Stimulated activated CD8-positive, alpha-beta memory T cell treated with anti-CD3 and anti-CD28 coated beads, Interleukin-4, amount 100 ng/mL, for 24 hours (primary cell): ENCODE measurements at places on chromosomes 5 and 9.

- DNase-seq, result no peak
Measured at GRCh38 chr5:151264113-151264512, 11.1 kb downstream of the GM2A start.

GRCh38 chr9:133171161-133171961, 7.6 kb upstream of the GBGT1 start:
- no peak for DNase-seq

DNA sequence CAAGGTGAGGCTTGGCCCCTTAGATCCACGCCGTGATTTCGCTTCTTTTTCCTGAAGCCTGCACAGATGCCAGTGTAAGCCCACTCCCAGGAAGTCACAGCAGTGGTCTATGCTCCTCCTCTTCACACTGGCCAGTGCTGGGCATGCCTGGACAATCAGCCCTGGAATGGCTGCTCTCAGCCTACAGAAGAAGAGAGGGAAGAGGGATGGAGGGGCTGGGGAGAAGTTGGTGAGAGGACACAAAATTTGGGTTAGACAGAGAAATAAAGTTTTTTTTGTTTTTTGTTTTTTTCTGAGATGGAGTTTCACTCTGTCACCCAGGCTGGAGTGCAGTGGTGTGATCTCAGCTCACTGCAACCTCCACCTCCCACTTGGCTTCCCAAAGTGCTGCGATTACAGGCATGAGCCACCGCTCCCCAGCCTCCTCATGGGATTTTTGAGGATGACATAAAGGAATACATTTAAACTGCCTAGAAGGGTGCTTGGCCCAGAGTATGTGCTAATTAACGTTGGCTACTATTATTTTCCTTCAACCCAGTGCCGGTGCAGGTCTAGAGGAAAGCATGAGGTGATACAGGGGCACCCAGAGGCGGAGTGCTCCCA, 830 bp downstream of the S100Z start:
- DNase-seq, result no peak

DNA sequence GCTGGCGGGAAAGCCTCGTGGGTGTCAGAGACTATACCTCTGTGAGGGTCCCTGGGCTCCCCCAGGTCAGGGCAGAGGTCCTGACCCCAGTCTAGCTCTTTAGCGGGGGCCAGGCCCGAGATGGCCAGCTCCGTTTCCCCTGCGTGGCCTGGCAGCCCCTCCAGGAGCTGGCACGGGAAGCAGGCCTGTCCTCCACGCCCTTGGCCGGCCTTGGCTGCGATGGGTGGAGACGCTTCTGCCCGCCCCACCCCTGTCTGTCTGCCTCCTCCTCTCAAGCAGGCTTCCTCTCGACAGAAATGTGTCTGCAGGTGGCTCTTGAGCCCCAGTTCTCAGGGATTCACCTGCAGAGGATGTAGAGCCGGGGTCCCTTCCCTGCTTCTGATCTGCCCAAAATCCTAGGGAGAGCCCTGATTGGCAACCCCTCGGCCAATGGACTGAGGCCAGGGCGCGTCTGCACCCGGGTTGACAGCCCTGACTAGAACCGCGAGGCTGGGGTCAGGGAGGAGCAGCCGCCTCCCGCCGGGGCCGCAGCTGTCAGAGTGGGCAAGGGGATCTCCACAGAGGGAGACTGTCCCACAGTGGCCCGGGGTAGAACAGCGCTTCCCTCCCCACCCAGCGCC, 2.6 kb upstream of the GRIN1 start:
- no peak for DNase-seq

DNA sequence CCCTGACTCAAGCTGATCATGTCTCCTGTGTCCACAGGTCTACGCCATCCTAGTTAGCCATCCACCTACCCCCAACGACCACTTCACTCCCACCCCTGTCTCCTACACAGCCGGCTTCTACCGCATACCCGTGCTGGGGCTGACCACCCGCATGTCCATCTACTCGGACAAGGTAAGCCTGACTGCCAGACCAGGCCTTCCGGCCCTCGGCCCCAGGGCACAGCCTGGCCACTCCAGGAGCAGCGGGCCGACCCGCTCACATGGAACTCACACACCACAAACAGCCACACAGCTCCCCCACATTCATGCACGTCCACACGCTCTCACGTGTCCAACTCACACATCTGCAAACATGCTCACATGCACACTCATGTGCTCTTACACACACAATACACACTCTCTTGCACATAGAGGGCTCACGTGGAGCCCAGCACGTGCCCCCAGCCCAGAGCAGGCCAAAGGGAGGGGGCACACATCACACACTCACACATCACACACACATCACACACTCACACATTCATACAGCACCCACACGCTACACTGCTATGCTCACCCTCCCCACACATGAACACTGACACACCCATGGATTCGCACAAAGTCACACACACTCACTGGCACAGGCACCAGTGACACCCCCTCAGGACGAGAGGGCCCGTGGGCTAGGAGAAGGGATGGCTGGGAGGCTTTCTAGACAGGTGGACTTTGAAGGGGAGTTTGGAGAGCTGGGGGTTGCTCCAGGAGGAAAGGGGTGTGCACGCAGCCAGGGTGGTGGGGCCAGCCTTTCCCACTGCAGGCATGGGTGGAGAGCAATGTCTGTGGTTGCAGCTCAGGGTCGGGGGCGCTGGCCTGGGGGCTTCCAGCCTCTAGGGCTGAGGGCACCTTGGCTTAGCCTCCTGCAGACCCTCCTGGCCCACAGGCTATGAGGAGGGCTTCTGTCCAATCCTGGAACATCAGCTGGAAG, 3.3 kb downstream of the GRIN1 start:
- DNase-seq, result no peak

DNA sequence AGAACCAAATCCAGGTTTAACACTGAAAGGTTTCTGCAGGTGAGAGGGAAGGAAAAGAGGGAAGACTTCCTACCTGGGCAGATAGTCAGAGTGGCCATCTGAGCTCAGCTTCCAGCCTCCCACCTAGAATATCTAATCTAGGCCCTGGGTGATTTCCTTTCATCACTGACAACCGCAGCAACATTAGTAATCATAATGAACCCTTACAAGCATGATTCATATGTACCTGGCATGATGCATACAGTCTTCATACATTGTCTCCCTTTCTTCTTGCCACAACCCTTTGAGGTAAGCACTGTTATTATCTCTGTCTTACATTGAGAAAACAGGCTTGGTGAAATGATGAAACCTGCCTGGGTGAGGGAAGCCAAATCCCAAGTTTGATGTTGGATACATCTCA, 13.5 kb downstream of the AFAP1L1 start:
- no peak for DNase-seq

- DNase-seq, result no peak
Measured at GRCh38 chr9:126475933-126476555, 137.7 kb upstream of the LMX1B start.

GRCh38 chr9:17387565-17387964, 191.3 kb upstream of the SH3GL2 start:
- no peak for DNase-seq
